ENCODE measurements at places on chromosomes 16 and 17.

DNA sequence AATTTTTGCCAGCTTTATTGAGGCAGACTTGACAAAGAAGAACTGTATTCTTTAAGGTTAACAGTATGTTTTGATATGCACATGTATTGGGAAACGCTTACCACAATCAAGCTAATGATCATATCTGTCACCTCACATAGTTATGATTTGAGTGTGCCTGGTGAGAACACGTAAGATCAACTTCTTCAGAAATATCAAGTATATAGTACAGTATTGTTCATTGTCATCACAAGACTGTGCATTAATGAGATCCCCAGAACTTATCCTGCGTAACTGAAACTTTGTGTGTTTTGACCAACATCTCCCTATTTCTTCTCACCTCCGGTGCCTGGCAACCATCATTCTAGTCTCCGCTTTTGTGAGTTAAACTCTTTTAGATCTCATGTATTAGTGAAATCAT lies 756.4 kb upstream of the EEF2KMT start:
- H3K4me3 ChIP-seq = no peak overlapping the region
- H3K36me3 ChIP-seq = no peaks in the 10 kb centered on the region
- H3K27ac ChIP-seq = no peak overlapping the region
- H3K4me1 ChIP-seq = no peaks in the 10 kb centered on the region
- DNase-seq = no peak

DNA sequence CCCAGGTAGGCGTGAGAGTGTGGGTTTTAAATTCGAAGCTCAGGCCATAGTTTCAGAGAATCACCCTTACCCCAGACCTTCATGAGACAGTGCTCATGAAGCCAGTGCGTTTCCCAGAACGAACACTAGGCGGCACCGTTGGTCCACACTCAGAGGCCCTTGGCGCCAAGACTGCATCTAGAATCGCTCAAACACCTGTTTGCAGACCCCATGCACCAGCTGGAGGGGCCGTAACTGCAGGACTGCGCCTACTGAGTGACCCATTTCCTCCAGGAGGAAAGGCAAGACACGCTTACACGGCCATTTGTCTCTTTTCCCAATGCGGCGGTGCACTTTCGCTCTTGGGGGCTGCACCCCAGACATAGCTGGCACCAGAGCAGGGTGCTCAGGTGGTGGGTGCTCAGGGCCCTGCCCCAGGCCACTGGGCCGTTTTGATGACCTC lies 34.0 kb downstream of the ADGRG5 start:
- H3K36me3 ChIP-seq = no peaks in the 10 kb centered on the region
- no peak overlapping the region for H3K4me3 ChIP-seq
- H3K27ac ChIP-seq = no peak overlapping the region
- peaks cover 7% of the 10 kb centered on the region for H3K27me3 ChIP-seq

DNA sequence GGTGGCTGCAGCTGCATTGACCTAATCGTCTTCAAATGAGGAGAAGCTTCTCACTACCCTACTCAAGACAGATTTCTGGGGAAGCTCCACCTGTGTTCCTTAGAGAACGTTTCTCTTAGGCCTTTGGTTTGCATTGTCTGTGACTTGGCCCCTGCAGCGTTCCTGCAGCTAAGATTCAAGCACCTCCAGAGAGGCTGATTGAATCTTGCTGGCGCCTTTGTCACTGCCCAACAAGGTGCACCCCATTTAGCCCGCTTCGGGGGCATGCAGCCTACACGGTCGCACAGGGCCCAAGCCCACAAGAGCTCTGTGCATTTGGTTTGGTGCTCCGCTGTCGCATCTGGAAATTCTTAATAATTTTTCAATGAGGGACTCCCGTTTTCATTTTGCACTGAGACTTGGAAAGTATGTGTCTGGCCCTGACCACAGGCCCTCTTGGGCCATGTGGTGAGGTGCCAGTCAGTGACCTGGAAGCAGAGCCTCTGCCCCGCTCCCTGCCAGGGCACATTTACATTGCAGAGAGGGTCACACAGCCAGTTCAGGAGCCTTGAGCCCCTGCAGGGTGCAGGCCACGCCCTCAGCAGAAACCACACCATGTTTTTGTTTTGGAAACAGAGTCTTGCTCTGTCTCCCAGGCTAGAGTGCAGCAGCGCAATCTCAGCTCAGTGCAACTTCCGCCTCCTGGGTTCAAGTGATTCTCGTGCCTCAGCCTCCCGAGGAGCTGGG lies 51.1 kb upstream of the CACNG5 start:
- H3K4me1 ChIP-seq = no peaks in the 10 kb centered on the region
- no peaks in the 10 kb centered on the region for H3K27me3 ChIP-seq
- H3K4me3 ChIP-seq = no peak overlapping the region
- no peak for DNase-seq

- H3K27me3 ChIP-seq = no peaks in the 10 kb centered on the region
- DNase-seq = peak; percentile 66
- H3K36me3 ChIP-seq = no peaks in the 10 kb centered on the region
- H3K4me3 ChIP-seq = peak overlapping the region; percentile 53
Observed at GRCh38 chr17:38453951-38454421, 25.7 kb downstream of the ARHGAP23 start.

- no peak overlapping the region for H3K27ac ChIP-seq
- no peaks in the 10 kb centered on the region for H3K36me3 ChIP-seq
Observed at GRCh38 chr16:71383054-71383773, 24.7 kb downstream of the CALB2 start.

DNA sequence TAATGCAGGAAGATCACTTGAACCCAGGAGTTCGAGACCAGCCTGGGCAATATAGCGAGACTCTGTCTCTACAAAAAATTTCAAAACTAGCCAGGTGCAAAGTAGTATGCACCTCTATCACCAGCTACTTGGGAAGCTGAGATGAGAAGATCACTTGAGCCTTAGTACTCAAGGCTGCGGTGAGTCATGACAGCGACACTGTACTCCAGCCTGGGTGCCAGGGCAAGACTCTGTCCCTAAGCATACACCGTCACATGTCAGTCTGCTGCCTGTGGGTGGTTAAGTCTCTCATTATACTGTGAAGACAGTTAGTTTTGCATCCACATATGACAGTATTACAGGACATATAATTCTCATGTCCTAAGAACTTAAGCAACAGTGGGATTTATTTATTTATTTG lies 21.8 kb downstream of the NMRAL1 start:
- no peak overlapping the region for H3K27ac ChIP-seq
- H3K4me1 ChIP-seq = no peaks in the 10 kb centered on the region
- no peak overlapping the region for H3K4me3 ChIP-seq
- H3K36me3 ChIP-seq = peaks cover 98% of the 10 kb centered on the region
- DNase-seq = no peak

- peak overlapping the region; percentile 95 for H3K27ac ChIP-seq
- H3K27me3 ChIP-seq = no peaks in the 10 kb centered on the region
- H3K4me3 ChIP-seq = no peak overlapping the region
- DNase-seq = peak; percentile 77
- no peaks in the 10 kb centered on the region for H3K36me3 ChIP-seq
- peaks cover 26% of the 10 kb centered on the region for H3K4me1 ChIP-seq
Observed at GRCh38 chr16:57371494-57372371, 557 bp upstream of the CX3CL1 start.

DNA sequence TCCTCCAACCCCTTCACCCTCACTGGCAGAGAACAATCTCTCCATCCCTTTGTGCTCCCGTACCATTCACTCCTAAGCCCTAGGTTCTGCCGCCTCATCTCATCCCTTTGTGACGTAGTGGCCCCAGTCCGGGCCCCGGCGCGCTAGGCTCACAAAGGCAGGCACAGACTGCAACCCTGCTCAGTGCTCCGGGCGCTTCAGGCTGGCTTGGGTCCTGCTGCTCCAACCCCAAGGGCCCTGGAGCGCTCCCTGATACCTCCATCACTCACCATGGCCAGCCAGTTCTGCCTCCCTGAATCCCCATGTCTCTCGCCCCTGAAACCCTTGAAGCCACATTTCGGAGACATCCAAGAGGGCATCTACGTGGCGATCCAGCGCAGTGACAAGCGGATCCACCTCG lies at the start of gene KIF2B:
KIF2B (plus strand) TSS at position 164 of the 400 bp plus-strand sequence; CDS start at position 271, 107 bp downstream.
- H3K27ac ChIP-seq = no peak within 1 kb of the TSS
- no peak within 1 kb of the TSS for H3K4me3 ChIP-seq
- no peak for DNase-seq
- no peaks in the 10 kb centered on the region for H3K27me3 ChIP-seq
- no peaks in the 10 kb centered on the region for H3K4me1 ChIP-seq

DNA sequence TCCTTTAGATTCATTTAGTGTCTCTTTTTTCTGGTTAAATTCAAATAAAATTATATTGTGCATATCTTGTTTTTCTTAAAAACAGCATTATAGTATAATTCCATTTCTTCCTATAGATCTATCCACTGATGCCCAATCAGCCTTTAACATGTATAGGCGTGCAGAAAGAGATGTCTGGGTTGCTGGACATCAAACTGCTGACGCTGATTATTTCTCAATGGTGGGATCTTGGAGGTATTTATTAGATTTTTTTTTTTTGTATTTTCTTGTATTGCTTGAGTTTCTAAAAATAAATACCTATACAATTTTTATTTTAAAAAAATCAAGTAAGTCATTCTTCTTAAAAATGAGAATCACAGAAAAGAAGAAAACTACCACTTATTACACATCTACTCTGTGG lies 50.9 kb downstream of the COG7 start:
- peaks cover 23% of the 10 kb centered on the region for H3K36me3 ChIP-seq
- H3K4me3 ChIP-seq = no peak overlapping the region
- H3K4me1 ChIP-seq = no peaks in the 10 kb centered on the region
- no peak overlapping the region for H3K27ac ChIP-seq

GRCh38 chr16:88976366-88977017 lies 515 bp downstream of the CBFA2T3 start:
- peak overlapping the region; percentile 32 for H3K27ac ChIP-seq
- no peaks in the 10 kb centered on the region for H3K27me3 ChIP-seq
- H3K4me1 ChIP-seq = peaks cover 47% of the 10 kb centered on the region
- no peaks in the 10 kb centered on the region for H3K36me3 ChIP-seq

DNA sequence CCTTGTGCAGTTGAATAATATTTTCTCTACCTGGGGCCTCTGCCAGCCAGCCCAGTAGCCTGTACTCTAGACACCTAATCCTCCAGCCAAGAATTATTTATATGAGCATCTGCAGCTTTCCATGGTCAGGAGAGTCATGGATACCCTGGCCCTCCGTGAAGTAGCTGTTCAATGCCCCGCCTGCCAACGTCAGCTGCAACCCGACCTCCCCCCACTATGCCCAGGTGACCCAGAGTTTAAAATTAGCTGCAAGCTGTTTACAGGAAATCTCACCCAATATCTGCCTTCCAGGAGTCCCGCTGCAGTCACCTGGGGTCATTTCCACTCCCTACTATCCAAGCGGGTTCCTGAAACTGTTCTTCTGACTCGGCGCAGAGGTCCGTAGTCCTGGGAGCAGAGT lies 12.3 kb downstream of the SDR42E2 start:
- H3K27ac ChIP-seq = no peak overlapping the region
- no peak overlapping the region for H3K4me3 ChIP-seq
- H3K36me3 ChIP-seq = no peaks in the 10 kb centered on the region

GRCh38 chr16:11405331-11406176 lies 60.3 kb downstream of the RMI2 start:
- H3K4me3 ChIP-seq = no peak overlapping the region
- H3K36me3 ChIP-seq = no peaks in the 10 kb centered on the region
- no peaks in the 10 kb centered on the region for H3K4me1 ChIP-seq
- no peaks in the 10 kb centered on the region for H3K27me3 ChIP-seq
- DNase-seq = no peak
- no peak overlapping the region for H3K27ac ChIP-seq

DNA sequence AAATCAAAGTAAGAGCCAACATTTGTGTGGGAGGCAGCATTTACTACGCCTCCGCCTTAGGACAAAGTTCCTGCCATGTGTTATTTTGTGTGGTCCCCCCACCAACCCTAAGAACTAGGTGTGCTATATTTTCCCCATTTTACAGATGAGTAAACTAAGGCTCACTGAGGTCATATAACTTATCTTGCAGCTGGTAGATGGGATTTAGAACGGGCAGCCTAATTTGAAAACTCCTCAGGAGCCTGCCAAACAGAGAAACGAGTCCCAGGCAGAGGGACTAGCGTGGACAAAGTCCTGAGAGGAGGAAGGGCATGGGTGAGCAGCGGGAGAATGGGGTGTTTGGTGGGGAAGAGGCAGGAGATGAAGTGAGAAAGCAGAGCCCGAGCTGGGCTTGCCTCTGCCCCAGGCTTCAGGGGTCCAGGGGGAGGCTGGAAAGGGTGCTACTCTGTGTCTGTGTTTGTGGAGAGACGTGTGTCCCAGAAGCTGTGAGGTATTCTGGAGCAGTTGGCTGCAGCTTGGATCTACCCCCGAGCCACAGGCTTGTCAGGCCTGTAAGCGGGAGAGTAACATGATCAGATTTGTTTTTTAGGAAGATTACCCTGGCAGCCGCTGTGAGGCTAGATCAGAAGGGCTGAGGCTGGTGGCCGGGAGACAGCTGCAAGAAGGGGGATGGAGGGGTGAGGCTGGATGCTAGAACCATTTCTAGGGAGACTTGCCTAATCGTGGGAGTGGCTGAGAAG lies 5.0 kb downstream of the MLLT6 start:
- H3K36me3 ChIP-seq = peaks cover 77% of the 10 kb centered on the region
- no peak for DNase-seq
- no peaks in the 10 kb centered on the region for H3K27me3 ChIP-seq
- H3K4me3 ChIP-seq = no peak overlapping the region

DNA sequence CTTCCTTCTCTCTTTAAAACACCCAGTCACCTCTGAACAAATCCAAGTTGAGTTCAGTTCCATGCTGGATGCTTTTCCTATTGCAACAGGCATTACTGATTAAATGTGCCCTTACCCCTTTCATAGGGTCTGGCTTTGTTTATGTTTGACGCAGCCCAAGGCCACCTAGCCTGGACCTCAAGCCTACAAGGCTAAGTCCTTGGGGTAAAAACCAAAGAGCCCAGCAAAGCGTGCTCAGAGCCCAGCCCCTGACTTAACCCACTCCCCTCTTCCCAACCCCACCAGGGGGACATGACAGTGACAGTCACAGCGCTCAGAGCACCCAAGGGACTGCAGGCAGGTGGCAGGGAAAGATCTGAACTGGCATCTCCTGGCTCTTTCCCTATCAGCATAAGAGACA lies 200.6 kb downstream of the XYLT1 start:
- H3K4me1 ChIP-seq = no peaks in the 10 kb centered on the region
- no peaks in the 10 kb centered on the region for H3K27me3 ChIP-seq
- H3K27ac ChIP-seq = no peak overlapping the region

DNA sequence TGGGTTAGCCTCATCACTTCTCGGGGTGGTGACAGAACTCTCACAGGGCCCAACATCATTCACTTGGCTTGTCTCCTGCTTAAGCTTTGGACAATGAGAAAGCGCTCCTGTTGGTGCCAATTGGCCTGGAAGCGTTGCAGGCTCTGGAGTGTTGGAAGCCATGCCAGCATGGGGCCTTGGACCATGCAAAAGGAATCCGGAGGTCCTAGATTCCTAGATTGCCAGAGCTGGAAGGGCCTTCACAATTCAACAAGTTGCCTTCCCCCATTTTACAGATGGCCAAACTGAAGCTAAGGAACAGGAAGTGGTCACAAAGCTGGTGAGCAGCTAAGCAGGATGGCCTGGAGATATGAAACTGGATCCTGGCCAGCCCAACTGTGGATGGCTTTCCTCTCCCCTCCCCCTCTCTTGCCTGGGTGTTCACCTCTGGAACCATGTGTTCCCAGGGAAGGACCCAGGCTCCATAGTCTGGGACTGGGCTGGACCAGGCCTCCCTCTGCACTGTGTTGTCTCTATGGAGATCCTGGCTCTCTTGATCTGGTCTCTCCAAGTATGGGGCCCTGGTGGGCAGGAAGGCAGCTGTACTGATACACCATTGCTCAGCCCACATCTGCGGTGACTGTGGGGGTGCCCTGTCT lies 6.0 kb upstream of the IGFBP4 start:
- no peaks in the 10 kb centered on the region for H3K27me3 ChIP-seq
- H3K4me3 ChIP-seq = no peak overlapping the region
- no peak for DNase-seq
- peaks cover 3% of the 10 kb centered on the region for H3K4me1 ChIP-seq

- no peaks in the 10 kb centered on the region for H3K36me3 ChIP-seq
- peak overlapping the region; percentile 79 for H3K4me3 ChIP-seq
- H3K27ac ChIP-seq = peak overlapping the region; percentile 59
- DNase-seq = peak; percentile 90
- H3K27me3 ChIP-seq = no peaks in the 10 kb centered on the region
Observed at GRCh38 chr16:30921748-30922419, 1.5 kb upstream of the FBXL19 start.
